ENCODE measurements at places on chromosomes 7 and 10.

DNA sequence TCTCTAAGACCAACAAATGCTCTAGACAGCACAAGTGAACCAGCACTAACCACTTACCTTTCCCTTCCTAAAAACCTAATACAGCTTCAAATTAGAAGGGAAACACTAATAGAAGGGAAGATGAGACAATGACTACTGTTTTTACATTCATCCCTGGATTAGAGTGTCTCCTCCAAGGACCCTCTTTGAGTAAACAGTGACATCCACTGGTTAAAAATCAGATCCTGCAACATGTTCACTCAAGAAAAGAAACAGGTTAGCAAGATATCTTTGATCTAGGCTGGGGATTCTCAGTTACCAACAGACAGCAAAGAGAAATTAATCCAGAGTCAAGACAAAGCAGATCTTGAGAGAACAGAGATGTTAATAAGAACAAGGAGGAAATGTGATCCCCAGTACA is 177.7 kb upstream of the GHITM start:
- DNase-seq: no peak

DNA sequence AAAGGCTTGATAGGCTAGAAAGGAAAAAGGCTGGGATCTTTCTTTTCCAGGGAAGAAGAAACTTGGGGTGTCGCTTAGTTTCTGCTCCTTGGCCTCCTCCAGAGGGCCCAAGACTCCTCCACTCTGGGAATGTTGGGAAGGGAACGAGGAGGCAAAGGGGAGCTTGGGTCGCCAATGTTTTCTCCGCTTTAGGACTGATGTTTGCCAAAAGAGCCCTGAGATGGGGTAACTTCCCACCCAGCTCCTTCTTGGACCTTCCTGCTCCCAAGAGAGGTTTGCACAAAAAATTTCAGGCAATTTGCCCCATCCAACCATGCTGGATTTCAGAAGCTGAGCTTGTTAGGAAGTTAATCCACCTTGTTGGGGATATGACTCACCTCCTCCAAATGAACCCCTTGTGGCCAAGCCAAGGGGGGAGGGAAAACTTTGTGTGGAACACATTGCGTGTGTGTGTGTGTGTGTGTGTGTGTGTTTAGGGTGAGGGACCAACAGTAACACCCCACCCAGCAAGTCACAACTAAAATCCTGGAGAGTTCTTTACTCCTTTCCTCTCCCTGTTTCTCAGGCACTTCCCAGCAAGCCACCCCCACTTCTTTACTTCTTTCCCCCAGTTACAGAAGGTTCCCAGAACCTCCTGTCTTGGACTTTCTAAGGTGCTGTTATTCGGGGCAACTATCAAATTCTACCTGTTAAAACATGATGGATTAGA is 8.7 kb upstream of the HOXA2 start:
- DNase-seq: no peak

DNA sequence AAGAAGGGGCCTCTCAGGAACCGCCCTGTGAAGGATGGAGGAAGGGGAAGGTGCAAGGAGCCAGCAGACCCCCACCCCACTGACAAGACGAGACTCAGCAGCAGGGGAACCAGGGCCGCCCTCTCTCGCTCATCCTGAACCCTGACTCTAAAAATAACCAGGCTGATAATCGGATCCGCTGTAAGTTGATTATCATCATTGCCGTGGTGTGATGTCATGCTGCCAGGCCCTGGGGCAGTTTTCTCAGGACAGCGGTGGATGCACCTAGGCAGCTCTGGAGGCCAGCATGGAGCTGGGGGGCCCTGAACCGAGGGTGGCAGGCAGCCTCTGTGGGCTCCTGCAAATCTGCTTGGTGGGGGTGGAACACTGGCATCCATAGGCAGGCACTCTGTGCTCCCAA is 7.9 kb downstream of the RET start:
- no peak for DNase-seq

DNA sequence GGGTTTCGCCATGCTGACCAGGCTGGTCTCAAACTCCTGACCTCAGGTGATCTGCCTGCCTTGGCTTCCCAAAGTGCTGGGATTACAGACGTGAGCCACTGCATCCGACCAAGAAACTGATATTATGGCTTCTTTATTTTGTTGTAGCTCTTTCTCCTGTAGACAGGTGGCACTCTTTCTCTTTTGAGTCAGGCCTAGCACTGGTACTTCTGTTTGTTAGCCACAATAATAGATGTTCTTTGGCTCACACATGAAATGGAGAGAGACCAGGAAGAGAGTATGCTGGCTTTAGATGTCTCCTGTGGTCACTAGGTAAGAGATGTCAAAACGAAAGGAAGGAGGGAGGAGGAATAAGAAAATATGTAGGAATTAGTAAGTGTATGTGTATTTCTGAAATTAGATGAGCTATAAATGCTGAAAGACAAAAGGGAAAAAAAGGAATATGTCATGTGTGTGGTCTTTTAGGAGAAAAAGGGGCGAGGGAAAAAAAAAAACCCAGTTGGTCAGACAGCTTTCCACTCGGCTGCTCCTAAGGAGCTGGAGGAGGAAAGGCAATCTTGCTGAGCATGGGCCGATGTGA is 78.7 kb downstream of the CLEC2L start:
- DNase-seq: no peak

DNA sequence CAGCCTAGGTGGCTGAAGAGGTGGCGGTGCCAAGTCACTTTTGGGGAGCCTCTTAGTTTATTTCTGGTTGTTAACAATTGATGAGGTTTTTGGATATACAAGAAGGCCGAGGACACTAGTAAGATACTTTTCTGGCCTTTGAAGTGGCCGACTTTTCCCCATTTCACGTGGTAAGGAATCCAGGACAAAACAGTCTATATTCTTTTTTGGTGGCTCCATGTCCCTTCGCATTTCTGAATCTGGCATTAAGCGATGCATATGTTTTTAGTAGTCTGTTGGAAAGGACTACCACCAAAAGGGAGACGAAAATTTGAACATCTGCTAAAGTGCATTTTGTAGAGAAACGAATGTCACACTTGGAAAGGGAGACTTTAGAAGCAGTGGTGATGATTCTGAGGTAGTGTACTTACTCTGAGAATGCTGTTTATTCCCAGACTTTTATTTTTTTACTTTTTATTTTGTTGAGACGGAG is 1.5 kb downstream of the MLLT10 start:
- DNase-seq: no peak

- DNase-seq: no peak
Measured at GRCh38 chr7:69095649-69096048, 502.6 kb upstream of the AUTS2 start.

DNA sequence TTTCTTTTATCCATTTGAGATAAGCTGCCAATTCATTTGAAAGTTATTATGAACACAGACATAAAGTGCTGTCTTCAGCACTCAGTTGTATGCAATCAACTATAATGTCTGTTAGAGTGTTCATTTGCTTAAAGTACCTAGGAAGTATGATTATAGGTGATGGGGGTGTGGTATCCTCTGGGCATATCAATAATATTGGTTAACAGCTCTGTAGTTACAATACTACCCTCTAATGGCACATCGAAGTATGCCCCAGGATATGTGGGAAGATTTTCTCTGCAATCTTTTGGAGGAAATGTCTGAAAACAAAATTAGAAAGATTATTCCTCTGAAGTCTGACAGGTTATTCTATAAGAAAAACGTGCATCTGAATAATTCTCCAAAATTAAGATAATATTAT is 429.7 kb downstream of the ARL4A start:
- DNase-seq: no peak

- DNase-seq: no peak
Measured at GRCh38 chr7:123725586-123726171, 23.1 kb downstream of the WASL start.

GRCh38 chr10:59517341-59517899 is 155.1 kb upstream of the FAM13C start:
- no peak for DNase-seq

GRCh38 chr10:71569775-71570588 is 149.6 kb downstream of the C10orf105 start:
- peak; percentile 97 for DNase-seq

DNA sequence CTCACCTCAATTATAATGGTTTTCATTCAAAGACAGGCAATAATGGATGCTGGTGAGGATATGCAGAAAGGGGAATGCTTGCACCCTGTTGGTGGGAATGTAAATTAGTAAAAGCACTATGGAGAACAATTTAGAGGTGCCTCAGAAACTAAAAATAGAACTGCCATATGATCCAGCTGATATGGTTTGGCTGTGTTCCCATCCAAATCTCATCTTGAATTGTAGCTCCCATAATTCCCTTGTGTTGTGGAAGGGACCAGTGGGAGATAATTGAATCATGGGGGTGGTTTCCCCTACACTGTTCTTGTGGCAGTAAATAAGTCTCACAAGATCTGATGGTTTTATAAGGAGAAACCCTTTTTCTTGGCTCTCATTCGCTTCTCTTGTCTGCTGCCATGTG is 87.7 kb downstream of the TES start:
- DNase-seq: no peak

GRCh38 chr7:6157685-6158423 is 114.6 kb downstream of the CYTH3 start:
- no peak for DNase-seq

GRCh38 chr7:44754802-44755697 is 6.4 kb downstream of the ZMIZ2 start:
- no peak for DNase-seq

DNA sequence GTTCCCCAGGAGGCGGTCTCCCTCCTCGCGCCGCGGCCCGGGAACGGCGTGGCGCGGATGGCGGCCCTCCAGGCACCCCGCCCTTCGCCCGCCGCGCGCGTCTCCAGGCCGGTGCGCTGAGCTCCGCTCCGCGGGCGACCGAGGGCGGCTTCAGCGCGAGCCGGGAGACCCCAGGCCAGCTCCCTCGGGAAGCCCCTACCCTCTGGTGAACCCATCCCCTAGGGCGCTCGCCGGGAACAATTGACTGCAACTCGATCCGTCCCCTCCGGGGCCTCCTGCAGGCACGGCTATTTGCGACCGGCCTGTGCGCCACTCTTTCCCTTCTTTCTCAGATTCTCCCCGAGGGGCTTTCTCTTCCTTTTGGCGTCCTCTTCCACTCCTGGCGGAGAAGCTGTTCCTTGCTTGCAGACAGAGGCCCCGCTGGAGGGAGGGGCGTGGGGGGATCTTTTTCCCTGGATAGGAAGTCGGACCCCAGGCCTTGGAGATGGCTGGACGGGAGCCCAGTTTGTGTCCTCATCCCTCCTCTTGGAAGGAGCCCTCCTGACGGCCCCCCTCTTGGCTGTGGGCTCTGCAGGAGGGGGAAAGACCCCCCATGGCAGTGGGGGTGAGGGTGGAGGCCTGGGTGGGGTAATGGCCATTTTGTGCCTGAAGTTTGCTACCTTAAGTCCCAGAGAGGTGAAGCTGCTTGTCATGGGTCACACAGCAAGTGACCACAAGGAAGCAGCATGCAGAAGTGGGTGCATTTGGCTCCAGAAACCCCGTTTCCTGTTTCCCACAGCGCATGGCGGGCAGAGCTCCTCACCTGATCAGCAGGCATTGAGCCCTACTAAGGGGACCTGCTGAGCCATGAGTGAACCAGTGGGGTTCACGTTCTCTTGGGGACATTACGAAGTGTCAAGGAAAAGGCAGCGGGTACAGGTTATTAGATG is 171.2 kb upstream of the TNRC18 start:
- peak; percentile 83 for DNase-seq

DNA sequence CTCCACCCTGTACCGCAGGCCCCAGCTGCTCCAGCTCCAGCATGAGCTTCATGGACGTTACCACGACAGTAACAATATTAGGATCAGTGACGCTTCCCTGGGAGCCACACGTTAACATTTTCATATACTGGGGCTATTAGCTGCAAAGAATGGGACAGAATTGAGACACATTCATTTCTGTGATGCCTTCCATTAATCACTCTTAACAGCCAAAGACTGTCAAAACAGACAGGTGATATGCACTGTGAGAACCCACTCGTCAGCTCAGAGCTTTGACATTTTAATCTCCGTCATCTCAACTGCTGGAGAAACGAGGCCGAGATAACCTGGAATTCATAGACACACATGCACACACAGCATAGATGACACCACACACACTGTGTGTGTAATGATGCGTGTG is 408.4 kb upstream of the SHH start:
- DNase-seq: peak; percentile 12

DNA sequence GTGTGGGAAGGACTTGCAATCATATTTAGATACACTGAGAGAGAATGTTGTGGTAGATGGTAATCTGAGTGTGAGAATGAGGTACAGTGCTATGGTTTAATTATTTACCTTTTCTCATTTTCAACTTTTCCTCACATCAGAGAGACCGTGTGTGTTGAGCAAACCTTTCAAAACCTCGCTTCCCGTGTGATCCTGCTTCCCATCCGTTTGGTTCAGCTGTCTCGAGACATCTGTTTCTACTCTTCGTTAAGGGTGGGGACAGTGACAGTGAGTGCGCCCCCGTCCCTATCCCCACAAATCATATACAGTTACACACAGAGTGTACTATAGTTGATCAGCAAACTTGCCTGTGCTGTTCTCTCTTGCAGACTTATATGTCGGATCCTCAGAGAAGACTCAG is 33.0 kb upstream of the NOBOX start:
- DNase-seq: no peak

- DNase-seq: no peak
Measured at GRCh38 chr7:98090116-98090515, 16.5 kb upstream of the LMTK2 start.

DNA sequence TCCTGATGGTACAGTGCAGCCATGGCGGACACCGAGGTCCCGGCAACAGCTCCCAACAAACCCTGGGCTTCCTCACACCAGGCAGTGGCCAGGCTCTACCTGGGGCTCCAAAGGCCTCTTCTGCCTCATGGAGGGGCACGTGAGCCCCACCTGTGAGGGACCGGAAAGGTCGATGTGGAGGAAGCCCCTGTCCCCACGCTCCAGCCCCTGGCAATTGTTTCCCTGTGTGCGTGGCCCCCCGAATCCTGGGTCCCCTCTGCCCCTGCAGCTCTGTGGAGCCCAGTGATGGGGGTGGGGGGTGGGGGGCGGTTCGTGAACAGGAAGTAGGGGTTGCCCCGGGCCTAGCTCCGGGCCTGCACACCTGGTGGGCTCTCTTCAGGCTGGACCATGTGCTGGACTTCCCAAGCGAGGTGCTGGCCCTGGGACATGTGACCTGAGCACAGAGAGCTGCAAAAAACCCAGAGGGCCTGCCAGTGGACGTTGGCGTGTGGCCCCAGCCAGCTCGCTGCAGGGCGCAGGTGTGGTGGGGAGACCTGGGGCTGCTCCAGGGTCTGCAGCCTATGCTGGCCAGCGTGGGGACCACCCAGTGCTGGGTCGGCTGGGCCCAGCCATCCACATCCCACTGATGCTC is 72.6 kb downstream of the INPP5A start:
- DNase-seq: peak; percentile 38

- DNase-seq: no peak
Measured at GRCh38 chr7:47844311-47844710, 104.0 kb downstream of the PKD1L1 start.

- no peak for DNase-seq
Measured at GRCh38 chr7:139294951-139295575, 46.1 kb upstream of the FMC1 start.

GRCh38 chr7:20083781-20084180 is 133.4 kb downstream of the MACC1 start:
- no peak for DNase-seq

All from endodermal cell (in vitro differentiated cells).